ENCODE measurements at places on chromosomes 7 and 10.

- DNase-seq: no peak
Measured at GRCh38 chr10:58701405-58702135, 188.9 kb downstream of the BICC1 start.

- no peak for DNase-seq
Measured at GRCh38 chr7:133556048-133556447, 303.2 kb downstream of the EXOC4 start.

GRCh38 chr7:117808341-117808757, 64.9 kb downstream of the CTTNBP2 start:
- DNase-seq: peak; percentile 53

- DNase-seq: no peak
Measured at GRCh38 chr7:93927585-93927984, 6.0 kb downstream of the GNG11 start.

- no peak for DNase-seq
Measured at GRCh38 chr7:29459589-29459988, 104.0 kb upstream of the PRR15 start.

DNA sequence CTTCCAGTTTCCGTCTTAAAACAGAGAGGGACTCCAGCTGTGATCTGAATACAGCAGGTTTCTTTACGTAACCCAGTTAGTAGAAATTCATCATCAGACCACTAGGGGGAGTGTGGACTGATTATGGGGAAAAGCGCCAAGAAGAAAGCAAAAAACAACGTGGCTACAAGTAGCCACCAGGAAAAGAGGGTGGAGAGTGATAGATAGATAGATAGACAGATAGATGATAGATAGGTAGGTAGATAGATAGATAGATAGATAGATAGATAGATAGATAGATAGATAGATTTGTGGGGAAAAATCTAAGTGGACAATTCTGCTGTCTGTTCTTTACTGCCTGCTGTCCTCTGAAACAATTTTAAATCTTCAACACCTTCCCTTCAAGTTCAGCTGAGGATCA, 12.7 kb upstream of the AKR1B10 start:
- DNase-seq: no peak

DNA sequence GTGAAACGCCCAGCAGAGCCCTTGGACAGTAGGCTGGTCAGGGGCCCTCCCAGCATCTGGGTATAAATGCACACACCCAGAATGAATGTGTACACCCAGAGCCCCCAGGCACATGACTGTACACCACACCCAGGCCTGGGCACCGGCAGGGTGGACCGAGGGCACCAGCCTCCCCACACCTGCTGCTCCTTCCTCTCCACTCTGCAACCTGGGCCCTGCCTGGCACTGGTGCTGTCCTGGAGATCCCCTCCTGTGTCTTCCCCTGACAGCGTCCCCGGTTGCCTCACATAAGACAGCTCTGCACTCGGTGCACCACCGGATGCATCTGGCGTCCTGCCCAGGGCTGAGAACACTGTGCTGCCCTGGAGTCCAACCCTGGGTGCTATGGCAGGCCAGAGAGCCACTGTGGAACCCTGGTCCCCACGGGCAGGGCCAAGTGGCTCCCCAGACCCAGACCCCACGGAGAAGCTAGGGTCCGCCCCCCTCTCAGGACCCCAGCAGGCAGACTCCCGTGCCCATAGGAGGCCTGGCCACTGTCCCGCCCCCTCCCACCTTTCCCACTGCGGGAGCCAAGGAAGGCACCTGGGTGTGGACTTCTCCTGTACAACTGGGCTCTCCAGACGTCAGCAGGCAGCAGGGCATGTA, 6.6 kb downstream of the RASGEF1A start:
- DNase-seq: peak; percentile 82

DNA sequence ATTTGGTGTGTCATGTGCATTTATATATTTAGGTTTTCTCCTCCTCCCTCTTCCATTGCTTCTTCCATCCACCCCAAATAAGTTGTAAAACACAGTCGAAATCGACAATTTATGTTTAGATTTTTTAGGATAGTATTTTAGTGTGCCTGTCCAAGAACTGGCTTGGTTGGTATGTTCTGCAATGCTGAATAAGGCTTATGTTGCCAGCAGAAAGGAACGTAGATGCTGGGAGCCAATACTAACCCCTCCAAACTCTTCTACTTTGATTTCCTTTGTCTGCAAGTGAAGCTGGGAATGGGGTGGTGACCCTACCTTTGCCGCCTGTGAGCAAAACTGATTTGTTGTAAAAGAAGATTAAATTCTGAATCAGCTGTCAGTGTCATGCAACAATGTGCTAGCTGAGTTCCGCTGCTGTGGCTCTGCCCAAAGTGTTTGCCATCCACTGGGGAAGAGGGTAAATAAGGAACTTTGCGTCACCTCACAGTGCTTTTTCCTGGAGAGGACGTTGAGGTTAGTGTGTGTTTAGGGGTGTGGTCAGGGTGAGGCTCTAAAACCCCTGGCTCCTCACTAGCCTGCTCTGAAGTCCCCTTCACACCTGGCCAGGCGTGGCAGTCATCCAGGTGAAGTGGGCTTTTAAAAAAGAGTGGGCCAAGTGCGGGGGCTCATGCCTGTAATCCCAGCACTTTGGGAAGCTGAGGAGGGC, 44.4 kb downstream of the TACC2 start:
- no peak for DNase-seq

- peak; percentile 90 for DNase-seq
Measured at GRCh38 chr7:47571331-47572093, 10.4 kb downstream of the TNS3 start.

GRCh38 chr7:155198901-155199845, 98.5 kb upstream of the INSIG1 start:
- no peak for DNase-seq

DNA sequence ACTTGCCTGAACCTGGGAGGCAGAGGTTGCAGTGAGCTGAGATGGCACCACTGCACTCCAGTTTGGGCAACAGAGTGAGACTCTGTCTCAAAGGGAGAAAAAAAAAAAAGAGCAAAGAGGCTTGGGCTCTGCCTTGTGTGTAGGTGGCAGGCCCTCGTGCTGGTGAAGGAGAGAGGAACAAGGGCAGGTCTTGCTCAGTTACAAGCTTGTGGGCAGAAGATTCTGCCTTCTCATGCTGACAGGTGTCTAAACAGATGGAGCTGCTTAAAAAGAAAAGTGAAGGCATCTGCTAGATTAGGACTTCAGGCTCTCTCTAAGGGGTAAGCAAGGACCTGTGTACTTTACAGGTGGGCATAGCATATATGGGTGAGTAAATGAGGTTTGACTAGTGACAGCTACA, 65.5 kb upstream of the TRIM8 start:
- no peak for DNase-seq

DNA sequence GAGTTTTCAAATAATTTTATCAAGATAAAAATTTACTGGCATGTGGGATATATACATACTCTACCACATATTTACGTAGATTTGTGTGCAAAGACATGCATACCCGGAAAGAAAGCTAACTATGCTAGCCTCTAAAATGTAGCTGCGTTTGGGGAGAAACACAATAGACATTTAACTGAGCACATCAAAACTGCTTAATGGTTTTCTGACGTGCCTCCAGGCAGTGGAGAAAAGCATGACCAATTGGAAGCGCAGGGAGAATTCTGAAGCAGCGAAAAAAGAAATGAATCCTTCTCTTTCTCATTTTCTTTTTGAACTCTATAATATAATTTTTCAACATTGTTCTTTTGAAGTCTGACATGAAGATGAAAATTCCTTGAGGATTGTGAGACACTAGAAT, 60.3 kb upstream of the LYZL1 start:
- no peak for DNase-seq

GRCh38 chr7:1053002-1053411, 8.7 kb downstream of the GPR146 start:
- DNase-seq: peak; percentile 60

DNA sequence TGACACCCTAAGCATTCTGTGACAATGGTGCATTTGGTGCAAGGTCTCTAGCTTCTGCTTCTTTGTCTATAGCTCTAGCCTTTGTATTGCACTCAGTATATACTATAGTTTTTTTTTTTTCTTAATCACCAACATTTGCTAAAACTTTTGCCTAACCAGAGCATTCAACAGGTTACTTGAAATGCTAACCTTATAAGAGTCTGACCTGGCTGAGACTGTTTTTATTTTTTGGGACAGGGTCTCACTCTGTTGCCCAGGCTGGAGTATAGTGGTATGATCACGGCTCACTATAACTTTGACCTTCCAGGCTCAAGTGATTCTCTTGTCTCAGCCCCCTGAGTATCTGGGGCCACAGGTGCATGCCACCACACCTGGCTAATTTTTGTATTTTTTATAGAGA, 92.4 kb downstream of the ZNF365 start:
- no peak for DNase-seq

GRCh38 chr10:79479283-79479909, 32.9 kb upstream of the EIF5AL1 start:
- DNase-seq: no peak

- DNase-seq: no peak
Measured at GRCh38 chr7:46715579-46715978, 794.5 kb upstream of the IGFBP3 start.

GRCh38 chr10:79293841-79294581, 53.3 kb upstream of the PPIF start:
- DNase-seq: peak; percentile 57

DNA sequence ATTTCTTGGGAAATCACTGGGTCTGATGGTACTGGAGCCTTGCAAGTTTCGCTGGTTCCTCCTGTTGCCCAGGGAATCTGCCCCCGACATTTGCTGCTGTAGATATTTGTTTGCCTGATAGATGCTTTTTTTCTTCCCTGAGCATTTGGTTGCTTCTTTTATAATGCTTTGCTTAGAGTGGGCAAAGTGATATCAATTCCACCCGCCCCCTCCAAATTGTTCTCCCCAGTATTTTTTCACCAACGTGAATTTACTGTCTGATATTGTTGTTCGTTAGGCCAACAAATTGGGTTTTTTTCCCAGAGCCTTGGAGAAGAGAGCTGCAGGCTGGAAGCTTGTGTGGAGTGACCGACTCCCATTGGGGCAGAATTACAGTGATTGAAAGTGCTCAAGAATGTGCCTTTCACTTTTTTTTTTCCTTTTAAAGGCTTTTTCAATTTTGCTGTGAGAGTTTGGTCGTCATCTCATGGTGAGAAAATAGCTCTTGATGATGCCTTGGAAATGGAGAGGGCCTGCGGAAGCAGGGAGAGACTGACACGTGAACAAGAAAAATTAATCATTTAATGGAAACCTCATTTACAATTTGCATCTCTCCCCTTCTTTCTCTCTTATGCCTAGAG, 2.5 kb downstream of the GRK5 start:
- DNase-seq: no peak

GRCh38 chr7:134495546-134495945, 31.8 kb upstream of the AKR1B10 start:
- no peak for DNase-seq

DNA sequence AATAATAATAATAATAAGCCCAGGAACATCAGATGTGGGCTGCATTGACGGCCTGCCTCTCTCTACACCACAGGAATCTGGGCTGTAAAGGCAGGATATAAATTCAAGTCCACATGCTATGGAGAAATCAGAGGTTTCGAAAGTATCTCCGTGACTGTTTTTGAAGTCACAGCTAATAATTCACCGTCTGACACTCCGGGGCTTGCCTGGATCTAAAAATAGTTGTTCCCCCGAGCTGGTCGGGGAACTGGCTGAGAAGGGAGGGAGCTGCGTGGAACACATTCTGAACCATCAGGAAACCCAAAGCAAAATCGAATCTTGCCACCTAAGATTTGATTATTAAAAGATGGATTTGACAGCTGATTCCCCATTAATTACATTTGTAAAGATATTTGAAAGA, 35.4 kb downstream of the KLF6 start:
- peak; percentile 51 for DNase-seq

GRCh38 chr7:144866189-144866588, 30.3 kb upstream of the TPK1 start:
- no peak for DNase-seq

DNA sequence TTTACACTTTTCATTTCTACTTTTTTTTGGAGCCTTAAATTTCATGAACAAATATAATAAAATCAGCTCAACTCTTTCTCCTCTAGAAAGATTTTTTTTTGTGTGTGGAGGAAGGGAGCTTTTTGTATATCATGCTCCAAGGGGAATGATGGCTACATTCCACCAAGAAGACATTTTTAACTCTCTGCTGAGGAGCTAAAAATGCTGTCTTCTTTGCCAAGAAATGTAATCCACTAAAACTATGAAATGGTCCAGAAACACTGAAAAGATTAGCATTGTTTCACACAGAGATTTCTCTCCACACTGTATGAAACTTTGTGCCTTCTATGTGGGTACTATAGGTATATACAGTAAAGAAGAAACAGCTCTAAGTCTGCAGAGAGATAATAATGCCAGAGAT, 74.1 kb upstream of the ANK3 start:
- no peak for DNase-seq

- DNase-seq: no peak
Measured at GRCh38 chr10:78260141-78260540, 226.5 kb downstream of the RPS24 start.

DNA sequence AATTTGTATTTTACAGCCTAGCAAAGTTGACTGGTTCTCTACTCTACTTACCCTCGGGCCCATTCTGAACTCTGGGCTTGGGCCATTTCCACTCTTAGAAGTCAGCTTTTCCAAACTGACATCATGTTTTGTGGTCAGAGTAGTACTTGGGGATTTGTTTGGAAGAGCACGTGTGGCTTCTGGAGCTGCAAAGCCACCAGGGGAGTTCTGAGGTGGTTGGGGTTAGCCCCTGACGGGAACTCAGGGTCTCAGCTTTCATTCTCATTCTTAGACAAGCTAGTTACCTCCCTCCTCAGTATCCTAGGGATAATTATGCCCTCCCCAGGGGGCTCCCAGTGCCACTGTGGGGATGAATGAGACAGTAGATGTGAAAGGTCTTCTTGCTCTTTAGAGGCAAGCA, 647.7 kb upstream of the GALNT17 start:
- no peak for DNase-seq

- no peak for DNase-seq
Measured at GRCh38 chr10:100306861-100307260, 20.4 kb upstream of the BLOC1S2 start.

- no peak for DNase-seq
Measured at GRCh38 chr7:19587291-19587690, 121.5 kb downstream of the POLR1F start.

GRCh38 chr10:77251297-77252013, 386.2 kb downstream of the KCNMA1 start:
- DNase-seq: no peak

DNA sequence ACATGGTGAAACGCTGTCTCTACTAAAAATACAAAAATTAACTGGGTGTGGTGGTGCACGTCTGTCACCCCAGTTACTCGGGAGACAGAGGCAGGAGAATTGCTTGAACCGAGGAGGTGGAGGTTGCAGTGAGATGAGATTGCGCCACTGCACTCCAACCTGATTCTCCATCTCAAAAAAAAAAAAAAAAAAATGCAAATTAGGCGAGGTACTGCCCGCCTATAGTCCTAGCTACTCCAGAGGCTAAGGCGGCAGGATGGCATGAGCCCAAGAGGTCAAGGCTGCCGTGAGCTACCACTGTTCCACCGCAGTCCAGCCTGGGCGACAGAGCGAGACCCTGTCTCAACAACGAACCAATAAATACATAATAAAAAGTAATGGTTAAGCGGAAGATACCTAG, 1.1 kb upstream of the EIF4H start:
- DNase-seq: no peak

- DNase-seq: no peak
Measured at GRCh38 chr10:90224791-90225566, 523.6 kb downstream of the KIF20B start.

Measured in left ventricle myocardium superior (tissue), 1 donor.